ENCODE measurements at places on chromosomes 13 and 19. TPM values are rescaled to one million over a fixed set of nuclear protein-coding genes. Genes with fewer than 3 reads are reported as not detected.

Gene FFAR3
- not detected for polyA plus RNA-seq

Gene PSMC4
- polyA plus RNA-seq: 90.2 TPM

Gene ZNF471
- polyA plus RNA-seq: 4.4 TPM

Gene KLC3
- not detected for polyA plus RNA-seq

GRCh38 chr13:35888981-35889380 is 242.2 kb downstream of the DCLK1 start:
- no peak for DNase-seq

GRCh38 chr19:28905996-28906395 is 307.0 kb downstream of the UQCRFS1 start:
- peak; percentile 1 for DNase-seq

All from AG04450 (cell line).